ENCODE measurements at places on chromosomes 13 and 19.

DNA sequence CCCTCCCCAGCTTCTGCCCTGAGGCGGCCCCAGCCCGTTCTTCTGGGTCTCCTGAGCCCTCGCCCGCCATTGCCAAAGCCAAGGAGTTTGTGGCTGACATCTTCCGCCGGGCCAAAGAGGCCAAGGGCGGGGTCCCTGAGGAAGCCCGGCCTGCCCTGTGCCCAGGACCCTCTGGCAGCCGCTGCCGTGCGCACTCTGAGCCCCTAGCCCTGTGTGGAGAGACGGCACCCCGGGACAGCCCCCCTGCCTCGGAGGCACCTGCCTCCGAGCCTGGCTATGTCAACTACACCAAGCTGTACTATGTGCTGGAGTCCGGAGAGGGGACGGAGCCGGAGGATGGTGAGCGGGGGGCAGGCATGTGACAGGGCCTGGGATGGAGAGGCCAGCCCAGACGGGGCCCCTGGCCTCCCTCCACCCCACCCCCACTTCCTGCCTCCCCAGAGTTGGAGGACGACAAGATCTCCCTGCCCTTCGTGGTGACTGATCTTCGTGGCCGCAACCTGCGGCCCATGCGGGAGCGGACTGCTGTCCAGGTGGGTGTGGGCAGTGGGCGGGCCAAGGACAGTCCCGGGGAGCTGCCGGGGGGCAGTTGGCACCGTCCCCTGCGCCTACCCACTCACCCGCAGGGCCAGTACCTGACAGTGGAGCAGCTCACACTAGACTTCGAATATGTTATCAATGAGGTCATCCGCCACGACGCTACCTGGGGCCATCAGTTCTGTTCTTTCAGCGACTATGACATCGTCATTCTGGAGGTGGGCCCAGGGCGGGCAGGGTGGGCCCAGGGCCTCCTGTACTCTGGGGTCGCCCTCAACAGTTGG is 7.0 kb downstream of the DCAF15 start:
- DNase-seq = no peak

DNA sequence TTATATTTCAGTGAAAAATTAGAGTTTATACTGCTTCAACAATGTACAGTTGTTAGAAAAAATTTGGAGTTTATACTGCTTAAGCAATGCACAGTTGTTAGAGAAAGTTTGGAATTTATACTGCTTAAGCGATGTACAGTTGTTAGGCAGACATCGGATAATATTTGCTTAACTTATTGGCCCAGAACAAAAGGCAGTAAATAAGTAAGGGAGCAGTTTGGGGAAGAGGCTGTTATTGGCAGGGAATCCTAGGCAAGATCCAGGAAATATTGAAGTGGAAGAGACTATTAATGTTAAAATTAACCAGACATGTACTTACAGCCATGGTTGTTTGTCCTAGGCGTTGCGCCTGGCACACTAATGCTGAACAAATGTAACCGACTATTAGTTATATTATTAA is 166.9 kb downstream of the GPC5 start:
- DNase-seq = no peak

GRCh38 chr13:108950333-108951010 is 321.1 kb downstream of the MYO16 start:
- DNase-seq = no peak

DNA sequence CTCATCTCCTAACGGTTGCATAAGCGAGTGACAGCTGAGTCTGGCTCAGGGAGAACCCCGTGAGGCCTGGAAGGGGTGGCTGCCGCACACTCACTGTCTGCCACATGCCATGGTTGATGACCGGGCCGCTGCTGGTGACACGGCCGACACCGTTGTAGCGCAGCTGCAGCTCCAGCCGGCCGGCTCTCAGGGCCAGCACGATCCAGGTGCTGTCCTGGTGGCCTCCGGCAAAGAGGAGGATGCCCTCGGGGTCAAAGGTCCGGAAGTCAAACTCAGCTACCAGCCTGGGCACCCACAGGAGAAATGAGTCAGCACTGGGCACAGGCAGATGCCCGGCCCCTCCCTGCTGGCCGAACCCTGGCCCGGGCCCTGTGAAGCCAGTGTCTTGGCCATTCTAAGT is 31.7 kb downstream of the GAS6 start:
- no peak for DNase-seq

- DNase-seq = no peak
Observed at GRCh38 chr19:46591870-46592269, 9.3 kb upstream of the CALM3 start.
